NCI-H1436 treated with DMSO at 0.1 percent for 48 hours (cell line): ENCODE measurements at places on chromosomes 12 and 14.

GRCh38 chr12:86929962-86930361, 673.8 kb upstream of the MGAT4C start:
- no peak for DNase-seq

GRCh38 chr12:109706747-109707469, 6.7 kb upstream of the FAM222A start:
- no peak for DNase-seq

- DNase-seq: no peak
Measured at GRCh38 chr14:81839056-81839455, 305.4 kb upstream of the SEL1L start.

- no peak for DNase-seq
Measured at GRCh38 chr14:30928462-30928861, 54.1 kb downstream of the COCH start.

- no peak for DNase-seq
Measured at GRCh38 chr14:87161502-87161901, 831.5 kb downstream of the GALC start.

GRCh38 chr14:103230021-103230420, 104.0 kb upstream of the EIF5 start:
- no peak for DNase-seq

DNA sequence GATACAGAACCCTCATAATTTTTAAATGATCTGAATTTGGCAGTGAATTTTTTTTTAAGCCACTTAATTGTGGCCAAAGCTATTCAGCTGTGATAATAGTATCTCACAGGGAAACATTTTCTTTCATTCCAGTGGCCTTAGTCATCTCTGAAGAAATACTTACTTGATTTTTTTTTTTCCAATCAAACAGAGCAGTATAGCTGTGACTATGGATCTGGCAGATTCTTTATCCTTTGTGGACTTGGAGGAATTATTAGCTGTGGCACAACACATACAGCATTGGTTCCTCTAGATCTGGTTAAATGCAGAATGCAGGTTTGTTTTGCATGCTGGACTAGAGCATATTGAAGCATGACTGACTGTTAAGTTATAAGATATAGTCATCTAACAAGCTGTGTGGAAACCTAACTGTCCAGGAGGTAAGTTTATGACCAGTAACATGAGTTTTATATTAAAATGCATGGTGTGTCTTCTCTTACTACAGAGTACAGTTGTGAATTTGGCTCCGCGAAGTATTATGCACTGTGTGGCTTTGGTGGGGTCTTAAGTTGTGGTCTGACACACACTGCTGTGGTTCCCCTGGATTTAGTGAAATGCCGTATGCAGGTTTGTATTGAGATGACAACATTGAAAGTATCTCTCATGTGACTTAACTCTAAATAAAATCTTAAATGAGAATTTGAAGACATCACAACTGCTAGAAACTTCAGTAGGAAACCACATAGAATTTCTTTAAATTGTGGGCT, 1.9 kb downstream of the SLC25A3 start:
- DNase-seq: no peak

GRCh38 chr12:93022603-93023340, 93.7 kb upstream of the EEA1 start:
- no peak for DNase-seq

- no peak for DNase-seq
Measured at GRCh38 chr14:80692903-80693302, 248.6 kb downstream of the CEP128 start.

GRCh38 chr14:64954491-64955240, 12.1 kb upstream of the GPX2 start:
- no peak for DNase-seq

DNA sequence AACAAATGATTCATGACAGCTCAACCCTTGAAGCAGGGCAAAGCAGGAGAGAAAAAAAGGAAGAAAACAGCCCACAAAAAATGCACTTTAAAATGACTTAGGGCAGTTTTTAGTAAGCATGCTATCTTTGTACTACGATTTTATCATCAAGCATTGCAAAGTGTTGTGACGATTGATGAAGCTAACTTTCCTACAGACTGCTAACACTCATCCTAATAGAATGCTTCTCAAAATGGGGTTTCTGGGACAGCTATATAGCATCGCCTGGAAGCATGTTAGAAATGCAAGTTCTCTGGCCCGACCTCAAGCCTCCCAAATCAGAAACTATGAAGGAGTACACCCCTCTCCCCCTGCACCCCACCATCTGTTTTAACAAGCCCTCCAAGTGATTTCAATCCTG, 256.4 kb downstream of the SSPN start:
- DNase-seq: no peak

DNA sequence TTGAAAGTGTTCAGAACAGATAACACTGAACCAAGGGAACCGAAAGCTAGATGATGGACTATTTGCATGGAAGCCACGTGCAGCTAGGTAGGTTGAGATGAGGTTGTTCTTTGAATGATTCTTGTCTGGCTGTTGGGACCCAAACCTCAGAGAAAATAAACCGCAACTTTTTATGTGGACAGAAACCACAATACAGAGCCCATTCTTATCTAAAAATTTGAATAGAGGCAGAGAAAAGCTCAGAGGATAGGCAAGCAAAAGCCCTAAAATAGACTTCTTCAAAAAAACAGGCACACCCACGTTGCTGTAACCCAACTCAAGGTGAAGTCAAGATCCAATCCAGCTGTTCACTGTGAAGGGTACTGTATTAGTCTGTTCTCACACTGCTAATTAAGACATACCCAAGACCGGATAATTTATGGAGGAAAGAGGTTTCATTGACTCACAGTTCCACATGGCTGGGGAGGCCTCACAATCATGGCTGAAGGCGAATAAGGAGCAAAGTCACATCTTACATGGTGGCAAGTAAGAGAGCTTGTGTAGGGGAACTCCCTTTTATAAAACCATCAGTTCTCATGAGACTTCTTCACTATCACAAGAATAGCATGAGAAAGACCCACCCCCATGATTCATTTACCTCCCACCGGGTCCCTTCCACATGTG, 353.8 kb downstream of the AACS start:
- no peak for DNase-seq

GRCh38 chr12:117743761-117744160, 225.0 kb downstream of the KSR2 start:
- no peak for DNase-seq

DNA sequence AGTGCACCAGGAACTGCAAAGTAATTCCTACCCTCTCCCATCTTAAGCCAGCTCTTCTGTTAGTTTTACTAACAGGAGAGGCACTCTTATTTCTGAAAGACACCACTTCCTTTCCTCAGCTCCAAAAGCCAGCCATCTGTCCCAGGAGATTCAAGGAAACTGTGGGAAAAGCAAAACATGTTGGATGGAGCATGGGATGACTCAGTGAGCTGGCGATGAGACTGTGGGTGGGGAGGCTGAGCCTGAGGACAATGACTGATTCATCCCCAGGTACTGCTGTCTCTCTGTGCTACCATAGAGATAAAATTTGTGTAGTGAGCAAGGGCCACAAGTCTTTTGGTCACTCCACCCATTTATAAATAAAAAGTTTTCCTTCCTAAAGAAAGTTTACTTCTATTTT, 141.4 kb downstream of the MYRFL start:
- DNase-seq: no peak

GRCh38 chr14:79294499-79294898, 916.8 kb downstream of the DIO2 start:
- DNase-seq: no peak

DNA sequence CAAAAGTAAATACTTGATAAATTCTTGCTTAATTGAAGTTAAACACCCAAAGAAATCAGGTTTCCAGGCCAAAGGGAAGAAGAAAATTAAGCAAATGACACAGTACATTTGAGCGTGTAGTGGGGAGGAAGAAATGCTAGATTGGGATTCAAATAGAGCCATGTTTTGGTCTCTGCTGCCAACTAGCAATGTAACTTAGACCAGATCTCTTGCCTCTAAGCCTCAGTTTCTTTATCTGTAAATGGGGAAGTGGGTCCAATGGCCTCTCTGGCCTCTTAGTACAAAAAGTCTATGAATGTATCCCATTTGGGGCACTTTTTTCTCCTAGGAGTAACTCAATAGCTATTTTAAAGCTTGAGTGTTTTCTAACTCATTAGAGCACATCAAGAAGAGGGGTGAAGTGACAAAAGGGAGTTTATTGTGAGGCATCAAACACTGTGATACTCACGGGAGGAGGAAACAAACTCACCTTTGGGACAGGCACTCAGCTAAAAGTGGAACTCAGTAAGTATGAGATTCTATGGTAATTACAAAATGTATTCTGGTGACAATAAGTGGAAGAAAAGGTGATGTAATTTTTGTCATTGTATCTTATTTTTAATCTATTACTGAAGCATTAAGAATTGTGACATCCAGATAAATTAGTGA, 55.8 kb downstream of the DAD1 start:
- no peak for DNase-seq

- no peak for DNase-seq
Measured at GRCh38 chr12:29879606-29880308, 96.0 kb upstream of the TMTC1 start.

- no peak for DNase-seq
Measured at GRCh38 chr14:64474041-64474440, 8.7 kb downstream of the AKAP5 start.

GRCh38 chr12:76220980-76221379, 127.2 kb downstream of the BBS10 start:
- DNase-seq: no peak

GRCh38 chr12:112219195-112219594, 93.8 kb downstream of the TRAFD1 start:
- DNase-seq: no peak

GRCh38 chr12:105013892-105014291, 27.8 kb downstream of the NOPCHAP1 start:
- DNase-seq: no peak

DNA sequence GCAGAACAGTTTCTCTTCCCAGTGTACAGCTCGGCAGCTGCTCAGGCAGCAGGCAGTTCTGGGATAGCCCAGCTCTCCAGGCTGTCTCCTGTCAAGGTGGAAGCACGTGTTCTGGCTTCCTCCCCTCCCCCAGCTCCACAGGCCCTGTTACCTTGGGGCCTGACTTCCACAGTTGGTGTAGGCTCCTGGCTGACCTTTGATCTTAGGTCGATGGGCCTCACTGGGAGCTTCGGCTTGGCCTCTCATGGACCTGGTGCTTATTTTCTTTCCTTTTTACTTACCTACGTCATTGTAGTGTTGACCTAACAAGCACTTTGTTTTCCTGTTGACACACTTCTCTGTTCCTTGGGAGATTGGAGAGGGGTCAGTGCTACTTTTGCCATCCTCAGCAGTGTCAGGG, 17.0 kb downstream of the DLST start:
- no peak for DNase-seq

- no peak for DNase-seq
Measured at GRCh38 chr14:59407246-59408010, 57.8 kb downstream of the GPR135 start.

DNA sequence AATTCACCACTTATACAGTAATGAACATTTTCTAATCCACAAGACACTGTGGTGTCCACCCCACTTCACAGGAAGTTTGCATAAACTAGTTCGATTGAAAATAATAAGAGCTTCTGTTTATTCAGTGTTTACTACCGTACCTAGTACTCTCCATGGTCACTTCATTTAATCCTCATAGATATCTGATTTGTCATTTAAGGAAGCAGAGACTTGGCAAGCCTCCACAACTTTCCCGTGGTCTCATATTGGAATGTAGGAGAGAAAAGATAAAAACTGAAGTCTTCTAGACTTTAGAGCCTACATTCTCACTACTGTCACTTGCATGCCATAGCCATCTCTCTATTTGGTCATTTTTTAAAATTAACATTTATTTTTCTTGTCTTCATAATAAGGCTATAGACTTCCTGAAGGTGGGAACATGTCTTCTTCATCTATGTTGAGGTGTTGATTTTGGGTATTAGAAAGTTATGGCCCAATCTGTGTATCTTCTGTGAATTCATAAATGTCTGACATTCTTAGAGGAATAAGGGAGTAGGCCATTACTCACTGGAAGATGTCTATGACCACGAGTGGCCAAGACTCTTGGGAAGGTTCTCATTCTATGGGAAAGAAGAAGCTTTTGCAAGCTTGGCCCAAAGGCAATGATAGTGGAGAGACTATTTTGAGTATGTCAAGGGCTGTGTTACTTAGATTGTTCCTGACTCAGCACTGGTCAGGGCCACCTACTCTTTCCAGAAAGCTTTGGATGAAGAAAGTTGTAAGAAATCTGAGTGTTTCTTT, 423.7 kb downstream of the LRIG3 start:
- no peak for DNase-seq

DNA sequence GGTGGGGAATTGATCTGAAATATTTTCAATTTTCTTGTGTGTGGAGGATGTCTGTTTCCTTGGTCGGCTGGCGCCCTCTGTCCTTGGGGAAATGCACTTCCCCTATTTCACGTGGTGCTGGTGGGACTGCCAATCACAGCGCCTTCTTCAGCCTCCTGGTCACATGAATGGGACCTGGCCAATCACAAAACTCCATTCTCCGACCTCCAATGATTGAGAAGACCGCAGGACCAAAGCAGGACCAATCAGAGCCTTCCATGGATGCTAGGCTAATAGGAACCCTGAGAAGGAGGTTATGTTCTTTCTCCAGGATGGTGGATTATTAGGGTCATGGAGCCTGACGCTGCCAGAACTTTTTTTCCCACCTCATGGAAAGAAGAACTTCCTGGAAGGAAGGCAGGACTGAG, 188.7 kb downstream of the TTC8 start:
- DNase-seq: no peak

- DNase-seq: no peak
Measured at GRCh38 chr14:49497725-49498348, 88.3 kb downstream of the RPS29 start.

DNA sequence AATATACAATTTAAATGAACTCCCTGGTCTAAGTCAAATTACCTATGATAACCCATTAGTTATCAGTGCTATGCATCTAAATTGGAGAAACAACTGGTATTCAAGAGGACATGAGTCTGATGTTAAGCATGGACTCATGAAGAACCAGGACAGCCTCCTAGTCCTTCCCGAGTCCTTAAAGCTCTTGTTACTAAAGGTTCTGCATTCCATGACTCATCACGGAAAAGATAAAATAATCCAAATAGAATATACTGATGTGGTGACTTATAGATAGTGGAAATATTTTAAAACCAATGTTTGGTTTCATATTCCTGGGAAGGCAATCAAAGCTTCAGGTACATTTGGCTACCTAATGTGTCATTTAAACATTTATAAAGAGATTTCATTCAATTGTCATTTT, 117.2 kb upstream of the PMCH start:
- no peak for DNase-seq

GRCh38 chr12:93601591-93601990, 29.1 kb downstream of the SOCS2 start:
- DNase-seq: no peak

GRCh38 chr14:32934073-32934880, 4.4 kb upstream of the NPAS3 start:
- no peak for DNase-seq

- no peak for DNase-seq
Measured at GRCh38 chr14:59100205-59100604, 88.3 kb upstream of the DAAM1 start.

DNA sequence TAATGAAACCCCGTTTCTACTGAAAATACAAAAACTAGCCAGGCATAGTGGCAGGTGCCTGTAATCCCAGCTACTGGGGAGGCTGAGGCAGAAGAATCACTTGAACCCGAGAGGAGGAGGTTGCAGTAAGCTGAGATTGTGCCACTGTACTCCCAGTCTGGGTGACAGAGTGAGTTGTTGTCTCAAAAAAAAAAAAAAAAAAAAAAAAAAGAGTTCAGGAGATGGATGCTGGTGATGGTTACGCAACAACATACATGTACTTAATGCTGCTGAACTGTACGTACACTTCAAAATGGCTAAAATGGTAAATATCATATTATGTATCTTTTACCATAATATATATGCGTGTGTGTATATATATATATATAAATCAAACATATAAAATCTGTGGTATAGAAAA, 29.0 kb downstream of the ACTN1 start:
- DNase-seq: no peak
